ENCODE measurements at places on chromosomes 6 and 20.

GRCh38 chr6:33699131-33699530 is 12.4 kb downstream of the UQCC2 start:
- DNase-seq, result no peak

DNA sequence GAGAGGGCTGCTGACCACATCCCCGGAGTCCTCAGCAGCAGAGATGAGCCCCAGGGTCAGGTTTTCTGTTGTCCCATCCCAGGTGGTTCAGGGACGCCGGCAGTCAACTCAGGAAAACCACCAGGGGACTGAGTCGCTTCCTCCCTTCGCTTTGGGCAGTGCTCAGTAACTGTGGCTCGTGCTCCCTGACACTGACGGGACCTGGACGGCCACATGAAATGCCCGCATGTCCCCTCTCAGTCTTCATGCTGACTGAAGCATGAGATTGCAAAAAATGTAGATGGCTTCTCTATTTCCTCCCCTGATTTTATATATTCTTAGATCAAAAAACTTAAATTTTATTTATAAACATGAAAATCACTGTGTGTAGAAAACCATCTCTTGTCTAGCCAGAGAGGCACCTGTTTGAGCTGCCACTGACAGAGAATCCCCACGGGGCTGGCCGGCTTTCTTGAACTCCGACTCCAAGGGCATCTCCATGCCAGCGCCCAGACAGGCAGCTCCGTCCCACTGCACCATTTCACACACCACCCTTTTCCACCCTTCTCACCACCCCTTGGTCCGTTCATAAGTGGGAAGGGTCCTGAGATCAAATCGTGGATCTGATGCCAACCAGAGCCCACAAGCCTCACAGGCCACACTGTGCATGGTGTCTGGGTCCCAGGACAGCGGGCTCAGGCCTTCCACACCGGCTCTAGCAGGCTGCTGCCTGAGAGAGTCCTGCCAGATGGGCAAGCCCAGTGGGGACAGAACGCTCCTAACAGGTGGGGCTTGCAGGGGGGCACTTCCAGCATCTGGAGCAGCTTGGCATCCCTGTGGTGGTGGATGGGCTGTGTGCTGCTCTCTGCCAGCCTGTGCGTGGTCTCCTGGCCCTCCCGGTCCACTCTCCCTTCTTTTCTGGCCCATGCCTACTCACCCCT is 98.2 kb downstream of the SMOC2 start:
- no peak for DNase-seq

- no peak for DNase-seq
Observed at GRCh38 chr6:55666606-55667225, 87.7 kb upstream of the HMGCLL1 start.

DNA sequence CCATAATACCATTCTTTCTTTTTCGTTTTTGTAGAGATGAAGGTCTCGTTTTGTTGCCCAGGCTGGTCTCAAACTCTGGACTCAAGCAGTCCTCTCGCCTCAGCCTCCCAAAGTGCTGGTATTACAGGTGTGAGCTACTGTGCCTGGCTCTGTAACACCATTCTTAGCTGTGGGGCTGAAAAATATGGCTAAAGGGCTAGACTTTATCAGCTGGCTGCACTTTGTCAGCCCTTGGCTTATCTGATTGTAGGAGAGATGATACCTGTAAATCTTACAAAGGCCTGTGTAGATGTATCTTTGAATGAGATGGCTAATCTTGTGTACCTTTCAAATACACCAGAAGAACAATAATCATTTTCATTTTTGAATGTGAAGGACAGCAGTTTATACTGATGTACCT is 55.2 kb downstream of the ZFAND3 start:
- DNase-seq, result no peak

All from suppressor macrophage treated with lipopolysaccharide for 1 hour (primary cell).